ENCODE measurements at places on chromosomes 11 and 22.

DNA sequence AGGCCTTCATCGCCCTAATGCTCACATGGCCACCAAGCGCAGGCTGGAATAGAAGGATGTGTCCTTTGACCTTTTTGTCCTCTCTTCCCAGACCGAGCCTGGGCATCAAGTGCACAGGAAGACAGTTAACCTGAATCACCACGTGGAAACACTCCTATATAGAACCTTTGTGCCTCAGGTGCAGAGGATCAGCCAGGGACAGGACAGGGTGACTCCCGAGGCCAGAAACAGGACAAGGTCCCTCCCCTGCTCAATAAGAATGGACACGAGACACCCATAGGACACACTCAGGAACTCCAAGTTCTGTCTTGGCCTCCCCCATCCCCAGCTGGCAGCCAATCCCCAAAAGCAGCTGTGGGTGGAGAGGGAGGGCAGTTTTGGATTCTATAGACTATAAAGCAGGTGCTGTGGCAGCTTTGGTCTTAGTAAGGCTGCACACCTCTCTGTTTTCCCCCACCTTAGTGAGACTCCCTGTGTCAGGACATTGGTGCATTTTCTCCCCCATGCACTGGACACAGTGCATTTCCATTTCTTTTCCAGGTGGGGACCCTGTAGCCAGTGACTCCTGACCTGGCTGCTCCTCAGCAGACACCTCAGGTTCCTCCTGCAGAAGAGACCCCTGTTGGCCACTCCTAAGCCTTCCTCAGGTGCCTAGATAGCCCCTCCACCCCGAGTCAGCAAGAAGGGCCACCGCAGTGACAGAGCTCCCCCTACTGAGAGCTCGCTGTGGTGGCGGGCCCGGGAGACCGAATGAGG lies 43.6 kb upstream of the POU2AF1 start:
- DNase-seq = peak; percentile 37

GRCh38 chr22:40118979-40119378 lies 58.7 kb upstream of the TNRC6B start:
- DNase-seq = no peak

DNA sequence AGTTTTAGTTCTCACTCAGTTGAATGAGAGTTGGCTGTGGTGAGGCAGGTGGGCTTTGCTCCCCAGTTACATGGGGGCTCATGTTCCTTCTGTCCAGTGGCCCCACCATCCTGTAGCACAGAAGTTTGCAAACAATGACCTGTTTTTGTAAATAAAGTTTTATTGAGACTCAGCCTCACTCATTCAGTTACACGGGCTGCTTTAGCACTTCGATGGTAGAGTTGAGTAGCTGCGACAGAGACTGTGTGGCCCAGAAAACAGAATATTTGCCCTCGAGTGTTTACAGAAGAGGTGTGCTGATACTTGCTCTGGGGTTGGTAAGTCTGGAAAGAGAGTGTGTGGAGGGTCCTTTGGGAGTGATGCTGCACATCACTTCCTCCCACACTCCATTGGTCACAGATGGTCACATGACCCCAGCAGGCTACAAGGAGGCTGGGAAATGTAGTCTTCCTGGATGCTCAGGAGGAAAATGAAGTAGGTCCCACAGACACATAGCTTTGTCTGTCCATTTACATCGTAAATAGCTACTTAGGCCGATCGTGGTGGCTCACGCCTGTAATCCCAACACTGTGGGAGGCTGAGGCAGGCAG lies 34.6 kb downstream of the IFT27 start:
- no peak for DNase-seq

DNA sequence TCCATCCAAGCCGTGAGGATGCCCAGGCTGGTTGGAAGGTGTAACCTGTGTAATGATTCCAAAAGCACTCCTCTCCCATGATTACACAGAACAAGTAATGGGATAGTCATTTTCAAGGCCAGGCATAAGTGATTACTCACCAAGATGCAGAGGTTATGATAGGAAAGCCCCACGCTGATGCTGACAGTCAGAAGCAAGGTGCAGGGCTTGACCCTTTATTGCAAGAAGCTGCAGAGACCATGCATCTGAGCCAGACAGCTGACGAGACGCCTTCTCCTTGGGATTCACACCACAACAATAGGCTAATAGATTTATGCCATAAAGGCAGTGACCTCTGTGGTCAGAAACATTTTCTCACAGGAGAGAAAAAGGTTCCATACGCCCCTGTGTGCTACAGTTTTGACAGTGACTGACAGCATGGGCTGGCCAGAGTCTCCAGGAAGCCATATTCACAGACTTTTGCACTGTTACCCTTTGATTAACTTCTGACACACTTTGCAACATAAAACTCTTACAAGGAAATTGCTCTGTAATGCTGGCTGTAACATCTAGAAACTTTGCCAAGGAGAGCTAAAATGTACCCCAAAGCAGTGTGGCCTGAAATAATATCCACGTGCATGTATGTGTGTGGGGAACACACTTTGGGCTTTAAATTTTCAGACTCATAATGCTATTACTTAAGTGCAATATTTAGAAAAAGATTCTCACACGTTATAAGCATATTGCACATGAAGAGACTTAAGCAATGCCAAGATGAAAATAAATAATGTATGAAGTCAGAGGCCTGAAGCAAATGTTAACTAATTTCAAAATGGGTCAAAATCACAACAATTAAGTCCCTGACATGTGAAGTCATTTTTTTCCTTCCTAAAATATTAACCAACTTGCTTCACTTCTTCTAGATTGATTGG lies 1079.0 kb upstream of the TENM4 start:
- no peak for DNase-seq

GRCh38 chr11:65899356-65900124 lies 648 bp downstream of the FOSL1 start:
- no peak for DNase-seq

DNA sequence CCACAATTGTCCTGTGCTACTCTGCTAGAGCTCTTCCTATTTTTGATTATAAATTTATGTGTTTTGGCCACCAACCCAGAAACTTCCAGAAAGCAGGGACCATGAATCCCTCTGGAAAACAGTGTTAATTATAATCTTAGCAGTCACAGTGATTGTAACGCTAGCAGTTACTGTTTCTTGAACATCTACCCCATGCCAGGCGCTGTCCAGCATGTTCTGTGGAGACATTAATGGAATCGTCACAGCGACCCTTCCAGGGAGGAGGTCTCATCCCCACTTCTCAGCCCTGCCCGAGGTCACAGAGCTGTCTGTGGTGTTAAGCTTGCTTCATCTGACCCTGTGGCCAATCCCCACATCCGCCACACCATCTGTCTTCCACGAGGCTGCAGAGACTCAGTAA lies 13.9 kb upstream of the PNPLA5 start:
- DNase-seq = no peak

GRCh38 chr22:33792832-33793231 lies 127.4 kb downstream of the LARGE1 start:
- DNase-seq = no peak

DNA sequence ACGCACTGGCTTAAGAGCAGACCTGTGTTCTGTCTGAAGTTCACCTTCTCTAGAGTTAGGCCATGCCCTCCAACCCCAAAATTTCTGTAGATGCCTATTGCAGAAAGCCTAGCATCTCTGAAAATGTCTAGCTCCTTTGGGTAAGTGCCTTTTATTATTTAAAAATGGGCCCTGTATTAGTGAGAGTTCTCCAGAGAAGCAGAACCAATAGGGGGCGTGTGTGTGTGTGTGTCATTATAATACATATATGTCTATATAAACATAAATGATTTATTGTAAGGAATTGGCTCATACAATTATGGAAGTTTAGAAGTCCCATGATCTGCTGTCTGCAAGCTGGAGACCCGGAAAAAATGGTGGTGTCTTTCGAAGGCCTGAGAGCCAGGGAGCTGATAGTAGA lies 144.7 kb downstream of the TTC17 start:
- no peak for DNase-seq

GRCh38 chr11:17720796-17721171 lies 1.4 kb downstream of the MYOD1 start:
- DNase-seq = no peak

DNA sequence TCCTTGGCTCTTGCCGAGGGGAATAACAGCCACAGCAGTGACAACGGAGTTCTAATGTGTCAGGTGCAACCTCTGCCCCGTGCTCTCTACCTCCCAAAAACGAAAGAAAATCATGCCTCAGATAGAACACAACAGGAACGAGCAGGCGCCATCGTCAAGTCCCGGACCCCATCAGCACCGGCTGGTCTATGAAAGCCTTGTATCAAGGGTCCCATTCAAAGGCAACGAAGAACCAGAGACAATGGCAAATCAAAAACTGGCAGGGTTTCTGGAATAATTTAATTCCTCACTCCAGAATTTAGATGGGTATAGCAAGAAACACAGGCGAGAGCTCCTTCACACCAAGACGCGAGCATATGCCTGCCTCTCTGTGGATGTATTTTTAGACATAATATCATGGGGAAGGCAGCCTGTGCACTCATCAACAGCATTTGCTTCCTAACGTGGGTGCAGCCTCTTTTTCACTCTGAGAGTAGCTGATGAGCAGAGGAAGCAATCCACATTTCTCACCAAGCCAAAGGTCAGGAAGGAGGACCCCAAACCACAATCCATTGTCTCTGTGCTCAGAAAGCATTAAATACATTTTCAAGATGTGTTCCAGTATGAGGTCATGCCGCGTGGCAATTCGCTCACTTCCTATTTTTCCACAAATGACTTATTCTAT lies 193.4 kb upstream of the BLID start:
- no peak for DNase-seq

- DNase-seq = peak; percentile 64
Observed at GRCh38 chr11:34632105-34632791, 11.4 kb downstream of the EHF start.

- no peak for DNase-seq
Observed at GRCh38 chr22:32717337-32718240, 83.9 kb upstream of the TIMP3 start.

GRCh38 chr11:74179234-74180052 lies 8.4 kb downstream of the PPME1 start:
- DNase-seq = no peak

DNA sequence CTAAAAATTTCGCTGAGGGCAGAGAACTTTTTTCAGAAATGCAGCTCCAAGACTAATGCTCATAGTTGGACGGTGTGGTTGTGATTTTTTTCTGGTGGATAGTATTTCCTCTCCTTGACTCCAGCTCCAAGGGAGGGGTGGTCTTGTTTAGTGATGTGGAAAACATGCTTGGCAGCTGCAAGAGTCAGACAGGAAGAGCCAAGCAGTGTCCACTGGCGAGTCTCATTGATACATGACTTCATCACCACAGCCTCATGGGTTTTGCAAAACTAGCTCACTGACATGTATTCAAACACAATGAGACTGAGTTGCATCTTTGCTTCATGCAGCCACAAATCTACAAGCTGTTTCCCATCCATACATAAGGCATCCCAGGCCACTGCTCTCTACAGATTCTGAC lies 7.3 kb upstream of the KCNJ1 start:
- DNase-seq = no peak

DNA sequence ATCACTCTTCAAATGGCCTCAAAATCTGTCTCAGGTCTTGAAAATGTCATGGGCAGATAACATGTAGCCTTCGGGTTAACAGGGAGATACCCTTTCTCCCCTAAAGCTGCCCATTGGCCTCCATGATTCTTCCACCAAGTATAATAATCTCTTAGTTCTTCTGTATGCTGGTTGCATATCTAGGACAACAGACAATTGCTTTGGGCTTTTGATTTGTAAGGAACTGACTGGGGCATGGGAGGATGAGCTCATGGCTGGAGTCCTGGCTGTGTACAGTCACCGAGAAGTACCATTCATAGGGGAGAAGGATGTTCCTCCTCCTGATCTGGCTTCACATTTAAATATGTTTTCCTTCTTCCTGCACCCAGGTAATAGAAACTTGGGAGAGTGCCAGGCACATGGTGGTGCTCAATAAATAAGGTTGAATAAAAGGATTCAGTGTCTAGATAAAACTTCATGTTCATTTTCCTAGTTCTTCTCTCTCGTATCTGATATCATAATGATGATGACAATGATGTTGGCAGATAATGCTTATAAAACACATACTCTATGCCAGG lies 2.8 kb upstream of the AMPD3 start:
- DNase-seq = no peak

GRCh38 chr11:91082255-91082654 lies 859.4 kb upstream of the CHORDC1 start:
- no peak for DNase-seq

GRCh38 chr11:14350215-14350614 lies 8.8 kb downstream of the RRAS2 start:
- DNase-seq = no peak

DNA sequence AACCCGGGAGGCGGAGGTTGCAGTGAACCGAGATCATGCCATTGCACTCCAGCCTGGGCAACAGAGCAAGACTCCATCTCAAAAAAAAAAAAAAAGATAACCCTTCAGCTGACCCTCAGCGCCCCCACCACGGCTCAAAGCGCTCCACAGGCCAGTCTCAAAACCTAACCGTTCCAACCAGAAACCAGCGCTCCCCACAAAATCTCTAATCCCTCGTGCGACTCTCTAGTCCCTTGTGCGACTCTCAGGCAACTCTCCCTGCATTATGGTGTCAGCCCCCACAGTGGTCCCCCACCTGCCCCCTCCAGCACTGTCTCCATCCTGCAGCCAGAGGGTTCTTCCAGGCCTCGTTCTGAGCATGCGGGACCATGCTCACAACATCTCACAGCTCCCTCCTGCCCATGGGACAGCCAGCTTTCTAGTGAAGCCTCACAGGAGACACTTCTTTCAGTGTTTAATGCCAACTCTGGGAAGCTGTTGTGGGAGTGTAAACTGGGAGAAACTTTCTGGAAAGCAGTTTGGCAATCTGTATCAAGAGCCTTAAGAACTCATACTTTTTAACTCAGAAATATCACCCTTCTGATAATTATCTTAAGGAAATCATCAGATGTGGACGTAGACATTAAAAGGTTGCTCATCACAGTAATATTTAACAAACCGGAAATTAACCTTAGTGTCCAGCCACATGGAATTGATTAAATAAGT lies 4.2 kb upstream of the RASGRP2 start:
- no peak for DNase-seq

GRCh38 chr22:26443901-26444690 lies 15.0 kb downstream of the ASPHD2 start:
- DNase-seq = no peak

DNA sequence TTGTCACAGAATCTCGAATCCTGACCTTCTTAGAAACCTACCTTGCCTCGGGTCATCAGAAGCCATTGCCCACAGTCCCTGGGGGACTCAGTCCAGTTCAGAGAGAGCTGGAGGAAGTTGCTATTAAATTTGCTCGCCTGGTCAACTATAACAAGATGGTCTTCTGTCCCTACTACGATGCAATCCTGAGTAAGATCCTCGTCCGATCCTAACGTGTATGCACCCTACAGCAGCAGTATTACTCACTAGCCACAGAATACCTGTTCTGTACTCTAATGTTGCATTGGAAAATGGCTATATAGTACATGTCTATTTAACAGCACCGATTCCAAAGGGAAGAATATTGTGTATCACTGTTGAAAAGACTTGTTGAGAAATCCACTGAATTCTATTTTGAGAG lies 33.1 kb downstream of the TCP11L1 start:
- DNase-seq = no peak

- no peak for DNase-seq
Observed at GRCh38 chr11:130449310-130449990, 1.0 kb downstream of the ADAMTS15 start.

GRCh38 chr22:32042924-32043323 lies at the start of gene SLC5A1:
TSS of gene SLC5A1 (plus strand) at chr22:32043261. CDS start at chr22:32043282, 21 bp downstream.
- DNase-seq = peak; percentile 73

All from NCI-H774 (cell line).